Stimulated activated CD4-positive, alpha-beta T cell treated with anti-CD3 and anti-CD28 coated beads, Interleukin-1b, Interleukin-23, amount 100 ng/mL, for 1 hour (primary cell): ENCODE measurements at places on chromosomes 16 and 17.

DNA sequence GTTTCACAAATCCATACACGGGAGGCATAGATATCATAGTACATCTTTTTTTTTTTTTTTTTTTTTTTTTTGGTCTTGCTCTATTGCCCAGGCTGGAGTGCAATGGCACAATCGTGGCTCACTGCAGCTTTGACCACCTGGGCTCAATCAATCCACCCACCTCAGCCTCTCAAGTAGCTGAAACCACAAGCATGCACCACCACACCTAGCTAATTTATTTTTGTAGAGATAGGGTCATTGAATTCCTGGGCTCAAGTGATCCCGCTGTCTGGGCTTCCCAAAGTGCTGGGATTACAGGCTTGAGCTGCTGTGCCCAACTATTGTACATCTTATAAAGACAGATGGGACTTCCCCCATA lies 3.5 kb upstream of the RAPGEFL1 start:
- DNase-seq = no peak

DNA sequence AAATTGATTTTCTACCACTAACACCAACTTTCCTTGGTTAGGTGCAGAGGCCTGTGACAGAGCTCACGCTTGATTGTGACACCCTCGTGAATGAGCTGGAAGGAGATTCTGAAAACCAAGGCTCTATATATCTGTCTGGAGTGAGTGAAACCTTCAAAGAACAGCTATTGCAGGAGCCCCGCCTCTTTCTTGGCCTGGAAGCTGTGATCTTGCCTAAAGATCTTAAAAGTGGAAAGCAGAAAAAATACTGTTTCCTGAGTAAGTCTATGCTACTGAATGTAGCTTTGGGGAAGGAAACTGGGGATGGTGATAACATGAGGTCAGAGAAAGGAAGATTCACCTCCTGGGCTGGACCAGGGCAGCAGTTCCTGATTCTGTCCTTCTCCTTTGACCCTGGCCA lies 38.3 kb downstream of the REXO5 start:
- DNase-seq = no peak

DNA sequence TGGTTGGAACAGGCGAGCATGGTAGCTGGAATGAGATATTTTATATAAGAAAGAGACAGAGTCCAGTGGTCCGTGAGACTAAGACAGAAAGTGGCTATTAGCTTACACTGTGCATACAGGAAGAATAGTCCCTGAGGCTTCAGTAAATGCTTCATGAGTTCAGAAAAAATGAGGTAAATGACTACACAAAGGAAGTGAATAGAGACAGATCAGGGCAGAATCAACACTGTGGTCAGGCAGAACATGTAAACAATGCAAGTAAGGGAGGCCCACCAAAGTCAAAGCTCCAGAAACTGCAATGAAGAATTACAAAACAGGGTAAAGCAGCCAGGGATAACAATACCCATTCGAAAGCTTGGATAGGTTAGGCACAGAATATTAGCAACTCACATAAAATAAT lies 4.8 kb downstream of the ABCA10 start:
- DNase-seq = no peak

DNA sequence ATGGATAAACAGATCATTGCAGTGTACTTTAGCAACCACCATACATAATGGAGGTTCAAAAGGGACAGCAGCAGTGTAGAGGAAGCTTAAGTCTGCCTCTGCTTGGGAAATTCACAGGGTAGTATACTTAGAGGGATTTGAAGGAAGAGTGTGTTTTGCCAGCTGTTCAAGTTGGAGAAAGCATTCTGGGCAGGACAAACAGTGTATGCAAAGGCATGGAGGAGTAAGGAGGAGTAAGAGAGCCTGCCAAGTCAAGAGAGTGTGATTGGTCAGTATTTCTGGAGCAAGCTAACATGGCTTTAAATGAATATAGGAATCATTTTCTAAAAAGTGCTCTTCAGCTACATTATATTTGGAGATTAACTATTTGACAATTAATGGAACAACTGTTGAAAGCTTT lies 22.9 kb upstream of the PHAF1 start:
- no peak for DNase-seq

GRCh38 chr16:90077757-90078578 lies 837 bp upstream of the PRDM7 start:
- DNase-seq = no peak

DNA sequence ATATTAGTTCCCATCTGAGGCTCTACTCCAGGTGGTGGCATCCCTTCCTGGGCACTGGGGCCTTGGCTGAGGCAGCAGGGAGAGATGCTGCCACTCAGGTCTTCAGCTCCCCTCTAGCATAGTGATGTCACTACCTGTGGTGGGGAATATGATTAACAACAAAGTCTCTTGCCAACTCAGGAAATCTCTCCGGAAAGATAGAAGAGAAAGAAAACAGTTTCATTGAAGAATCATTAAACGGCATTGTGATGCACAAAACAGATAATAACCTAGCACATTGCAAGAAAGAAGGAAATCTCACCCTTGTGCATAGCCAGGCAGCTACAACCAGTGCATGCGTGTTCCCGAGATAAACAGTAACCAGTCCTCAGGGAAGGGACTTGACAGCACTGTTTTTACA lies 12.2 kb upstream of the ZNF267 start:
- DNase-seq = no peak

- no peak for DNase-seq
Observed at GRCh38 chr17:10099051-10099571, 99.3 kb downstream of the GAS7 start.

GRCh38 chr17:16407911-16408588 lies 7.3 kb upstream of the TRPV2 start:
- DNase-seq = no peak

- DNase-seq = no peak
Observed at GRCh38 chr16:49674351-49674851, 181.5 kb downstream of the ZNF423 start.

DNA sequence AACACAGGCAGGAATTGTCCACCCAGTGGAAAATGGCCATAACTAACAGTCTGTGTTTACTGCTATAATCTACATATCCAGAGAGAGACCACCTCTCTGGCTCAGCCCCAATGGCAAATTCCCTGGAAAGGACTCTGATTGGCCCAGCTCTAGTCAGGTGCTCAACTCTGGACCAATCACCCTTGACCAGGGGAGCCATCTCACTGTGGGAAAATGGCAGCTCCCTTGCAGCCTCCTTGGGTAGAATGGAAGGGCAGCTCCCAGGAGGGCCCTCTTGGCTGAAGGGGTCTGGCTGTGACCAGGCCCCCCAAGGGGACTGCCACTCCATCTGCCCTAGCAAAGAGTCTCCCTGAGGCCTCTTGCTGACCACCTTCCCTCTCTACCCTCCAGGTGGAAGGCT lies 3.1 kb downstream of the ALOX15B start:
- DNase-seq = no peak

- DNase-seq = no peak
Observed at GRCh38 chr16:78879011-78879410, 721.5 kb downstream of the MAF start.

DNA sequence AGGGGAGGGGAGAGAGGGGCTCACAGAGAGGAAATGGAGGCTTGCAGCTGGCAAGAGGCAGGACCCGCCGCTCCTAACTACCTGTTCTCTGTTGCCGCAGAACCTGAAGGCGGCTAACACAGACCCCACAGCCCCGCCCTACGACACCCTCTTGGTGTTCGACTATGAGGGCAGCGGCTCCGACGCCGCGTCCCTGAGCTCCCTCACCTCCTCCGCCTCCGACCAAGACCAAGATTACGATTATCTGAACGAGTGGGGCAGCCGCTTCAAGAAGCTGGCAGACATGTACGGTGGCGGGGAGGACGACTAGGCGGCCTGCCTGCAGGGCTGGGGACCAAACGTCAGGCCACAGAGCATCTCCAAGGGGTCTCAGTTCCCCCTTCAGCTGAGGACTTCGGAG lies 39.0 kb upstream of the CDH1 start:
- no peak for DNase-seq

GRCh38 chr17:11467639-11468038 lies 130.6 kb upstream of the DNAH9 start:
- DNase-seq = no peak

DNA sequence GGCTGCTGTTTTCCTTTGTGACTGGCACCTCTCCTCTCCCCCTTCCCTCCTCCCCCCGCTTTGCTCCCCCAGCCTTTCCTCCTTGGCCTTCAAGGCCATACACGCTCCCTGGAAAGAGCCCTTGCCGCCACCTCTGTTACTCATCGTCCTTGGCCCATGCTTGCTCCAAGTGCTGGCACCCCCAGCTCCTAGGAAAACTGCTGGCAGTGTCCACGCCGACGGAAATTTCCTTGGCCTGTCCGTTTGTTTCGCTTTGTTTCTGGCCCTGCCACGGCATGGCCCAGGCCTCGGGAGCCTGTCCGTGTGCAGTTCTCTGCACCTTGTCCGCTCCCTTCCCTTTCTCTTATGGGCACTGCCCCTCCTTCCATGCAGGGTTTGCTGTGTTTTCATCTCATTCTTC lies 18.0 kb downstream of the CA5A start:
- no peak for DNase-seq

DNA sequence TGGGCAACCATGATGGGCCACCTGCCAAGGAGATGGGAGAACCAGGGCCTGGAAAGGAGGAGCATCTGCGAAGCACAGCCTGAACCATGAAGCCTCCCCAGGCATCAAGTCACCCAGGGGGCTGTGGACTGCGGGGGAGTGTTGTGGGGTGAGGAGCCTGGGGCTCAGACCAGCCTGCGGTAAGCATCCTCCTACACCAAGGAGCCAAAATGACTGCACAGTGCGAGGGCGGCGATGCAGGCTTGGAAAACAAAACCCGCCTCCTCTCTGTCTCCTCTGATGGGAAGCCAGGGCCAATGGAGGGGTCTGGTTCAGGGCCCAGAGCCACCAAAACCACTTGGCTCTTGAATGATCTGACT lies 18.1 kb upstream of the MAF start:
- DNase-seq = no peak

- no peak for DNase-seq
Observed at GRCh38 chr17:15947271-15947670, 2.3 kb downstream of the ADORA2B start.

DNA sequence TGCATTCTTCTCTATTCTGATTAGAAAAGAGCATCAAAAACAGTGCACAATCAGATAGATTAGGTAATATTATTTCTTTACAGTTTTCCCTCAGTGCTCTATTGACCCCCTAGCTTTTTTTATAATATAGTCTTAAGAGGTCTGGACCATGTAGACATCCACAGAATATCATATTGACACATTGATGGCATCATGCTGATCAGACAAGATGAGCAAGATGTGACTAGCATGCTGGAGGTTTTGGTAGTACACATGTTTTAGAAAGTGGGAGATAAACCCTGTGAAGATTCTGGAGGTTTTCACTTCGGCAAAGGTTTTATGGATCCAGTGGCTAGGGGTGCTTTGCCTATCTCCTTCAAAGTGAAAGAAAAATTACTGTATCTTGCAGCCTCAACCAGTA lies 2.8 kb upstream of the ABCA8 start:
- no peak for DNase-seq

DNA sequence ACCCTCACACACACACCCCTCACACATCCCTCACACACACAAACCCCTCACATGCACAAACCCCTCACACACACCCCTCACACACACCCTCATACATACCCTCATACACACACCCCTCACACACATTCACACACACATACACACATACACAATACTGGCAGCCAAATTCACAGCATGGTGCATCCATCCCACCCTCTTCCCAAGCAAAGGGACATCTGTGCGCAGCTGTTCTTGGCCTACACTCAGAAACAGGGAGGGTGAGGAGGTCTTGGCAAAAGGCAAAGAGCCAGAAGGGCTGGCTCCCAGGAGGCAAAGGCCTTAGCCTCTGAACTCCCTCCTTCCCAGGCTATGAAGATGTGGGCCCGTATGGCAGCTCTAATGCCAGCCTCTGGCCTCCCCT lies 23.4 kb downstream of the C17orf67 start:
- no peak for DNase-seq

DNA sequence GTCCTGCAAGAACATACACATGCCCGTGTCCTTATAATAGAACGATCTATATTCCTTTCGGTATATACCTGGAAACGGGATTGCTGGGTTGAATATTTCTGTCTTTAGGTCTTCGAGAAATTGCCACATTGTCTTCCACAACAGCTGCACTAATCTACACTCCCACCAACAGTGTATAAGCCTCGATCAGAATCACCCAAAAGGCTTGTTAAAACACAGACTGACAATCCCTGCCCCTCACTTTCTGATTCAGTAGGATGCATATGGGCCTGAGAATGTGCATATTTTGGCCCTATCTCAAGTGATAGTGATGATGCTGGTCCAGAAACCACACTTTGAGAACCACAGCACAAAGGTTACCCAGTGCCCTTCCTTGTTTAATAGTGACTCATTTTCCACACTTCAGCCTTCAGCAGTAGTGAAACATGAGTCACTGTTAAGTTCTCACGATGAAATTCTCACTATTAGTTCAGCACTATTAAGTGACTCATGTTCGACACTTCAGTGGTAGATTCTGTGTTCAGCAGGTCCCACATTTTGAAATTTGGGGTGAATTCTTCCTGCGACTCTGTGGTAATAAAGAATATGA lies 215.6 kb downstream of the GRIN2A start:
- DNase-seq = no peak

DNA sequence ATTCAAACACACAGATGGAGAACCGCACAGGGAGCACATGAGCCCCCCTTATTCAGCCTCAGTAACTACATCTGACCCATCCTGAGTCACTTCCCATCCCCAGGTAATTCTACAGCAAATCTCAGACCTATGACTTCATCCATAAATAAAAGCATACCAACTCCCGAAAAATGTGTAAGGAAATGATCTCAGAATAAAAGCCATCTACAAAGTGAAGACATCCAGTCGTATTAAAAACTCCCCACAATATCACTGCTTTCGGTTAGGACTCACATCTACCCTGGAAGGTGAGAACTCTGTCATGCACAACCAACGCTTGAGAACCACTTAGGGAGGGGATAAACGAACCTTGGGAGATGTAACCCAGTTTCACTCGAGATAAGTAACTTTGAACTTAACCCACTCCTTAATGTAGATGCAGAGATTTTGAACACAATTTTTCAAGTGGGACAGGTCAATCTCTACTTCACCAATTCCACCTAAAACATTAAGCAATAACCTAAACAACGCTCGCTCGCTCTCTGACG lies 1.3 kb downstream of the USP36 start:
- no peak for DNase-seq

GRCh38 chr17:46977348-46977747 lies 1.7 kb downstream of the RPRML start:
- DNase-seq = no peak

- DNase-seq = no peak
Observed at GRCh38 chr17:8941520-8941919, 24.0 kb downstream of the PIK3R5 start.
